ENCODE measurements at places on chromosomes 4 and X.

- no peak for DNase-seq
Measured at GRCh38 chr4:80070880-80071603, 2.0 kb downstream of the ANTXR2 start.

GRCh38 chr4:121189326-121190215 is 25.4 kb upstream of the TNIP3 start:
- peak; percentile 11 for DNase-seq

GRCh38 chr4:38343608-38344007 is 320.4 kb upstream of the KLF3 start:
- no peak for DNase-seq

- no peak for DNase-seq
Measured at GRCh38 chr4:145285928-145286327, 105.5 kb upstream of the OTUD4 start.

DNA sequence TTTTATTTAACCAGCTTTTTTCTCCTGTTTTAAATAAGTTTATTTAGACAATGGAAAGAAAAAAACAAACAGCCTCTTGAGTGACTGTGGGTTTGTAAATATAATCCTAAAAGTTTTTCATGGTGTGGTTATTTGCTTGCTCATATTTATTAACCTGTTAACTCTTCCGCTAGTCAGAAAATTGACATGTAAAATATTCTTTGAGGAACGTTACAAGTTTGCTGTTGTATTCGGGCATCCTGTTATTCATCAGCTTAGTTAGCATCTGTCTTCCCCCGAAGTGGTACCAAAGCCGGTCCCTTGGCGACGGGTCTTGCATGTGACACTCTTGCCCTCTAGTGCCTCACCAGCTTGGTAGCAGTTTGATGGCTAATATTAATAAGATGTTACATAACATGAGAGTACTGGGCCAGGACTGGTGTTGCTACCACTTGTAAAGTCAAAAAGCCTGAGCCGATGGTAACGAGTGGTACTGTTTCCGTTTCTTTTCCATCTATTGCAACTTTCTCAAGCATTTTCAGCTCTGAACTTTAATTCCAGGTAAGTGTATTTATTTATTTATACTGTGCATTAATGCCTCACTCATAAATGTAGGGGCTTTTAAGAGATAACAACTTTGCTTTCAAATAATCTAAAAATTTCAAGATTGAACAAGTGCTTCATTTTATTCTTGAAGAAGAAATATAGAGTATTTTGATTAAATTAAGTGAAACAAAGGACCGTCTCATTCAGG is at the start of gene NDST3:
NDST3 (plus strand) TSS at position 434 of the 733 bp plus-strand sequence. CDS start 19,425 bp downstream, outside the sequence.
- no peak for DNase-seq

DNA sequence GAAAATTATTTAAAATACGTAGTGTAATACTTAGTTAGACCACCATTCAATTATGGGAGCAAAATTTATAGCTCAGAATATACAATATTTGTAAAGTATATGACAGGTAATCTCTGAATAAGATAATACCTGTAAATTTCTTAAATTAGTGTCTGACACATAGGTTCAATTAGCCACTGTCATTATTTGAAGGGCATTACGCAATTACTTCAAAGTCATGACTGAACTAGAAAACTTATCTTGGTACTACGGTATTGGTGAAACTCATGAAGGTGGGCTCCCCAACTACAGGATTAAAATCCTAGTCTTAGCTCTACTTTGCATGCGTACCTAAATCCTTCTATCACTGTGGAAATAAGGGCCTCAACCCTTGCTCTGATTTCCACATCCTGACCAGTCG is 860.7 kb downstream of the PCDH19 start:
- DNase-seq, result no peak

DNA sequence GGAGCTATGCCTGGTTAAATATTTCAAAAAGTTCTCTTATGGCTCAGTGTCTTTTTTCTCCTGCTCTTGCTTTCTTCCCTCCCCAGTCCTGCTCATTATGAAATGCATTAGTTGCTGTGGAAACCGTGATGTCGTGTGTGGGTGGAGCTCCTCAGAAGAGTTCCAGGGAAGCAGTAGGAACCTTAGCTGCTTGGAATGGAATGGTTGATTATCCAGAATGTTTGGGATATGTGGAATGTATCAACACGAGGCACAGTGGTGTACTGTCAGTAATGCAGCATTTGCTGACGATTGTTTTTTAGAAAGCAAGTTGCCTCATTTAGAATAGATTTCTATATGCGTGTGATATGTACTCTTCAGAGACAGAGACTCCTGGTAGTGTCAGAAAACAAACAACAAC is 333.2 kb downstream of the ARHGAP10 start:
- DNase-seq, result no peak

- DNase-seq, result no peak
Measured at GRCh38 chr4:89113415-89113814, 2.1 kb downstream of the TIGD2 start.

DNA sequence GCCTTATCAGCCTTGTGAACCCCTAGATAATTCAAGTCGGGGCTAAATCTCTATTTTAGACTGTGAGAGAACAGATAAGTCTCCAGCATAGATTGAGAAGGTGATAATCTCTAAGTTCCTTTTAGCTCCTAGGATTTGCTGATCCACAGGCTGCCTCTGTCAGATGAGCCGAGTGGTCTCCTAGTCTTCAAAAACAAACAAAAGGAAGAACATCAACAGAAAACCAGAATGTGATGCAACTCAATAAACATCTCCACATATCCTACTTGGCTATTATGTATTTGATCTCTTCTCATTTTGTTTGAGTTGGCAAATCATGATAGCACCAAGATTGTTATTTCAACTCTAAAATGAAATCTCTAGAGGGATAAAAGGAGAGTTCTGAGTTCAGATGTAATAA is 88.4 kb upstream of the SLC7A11 start:
- no peak for DNase-seq

DNA sequence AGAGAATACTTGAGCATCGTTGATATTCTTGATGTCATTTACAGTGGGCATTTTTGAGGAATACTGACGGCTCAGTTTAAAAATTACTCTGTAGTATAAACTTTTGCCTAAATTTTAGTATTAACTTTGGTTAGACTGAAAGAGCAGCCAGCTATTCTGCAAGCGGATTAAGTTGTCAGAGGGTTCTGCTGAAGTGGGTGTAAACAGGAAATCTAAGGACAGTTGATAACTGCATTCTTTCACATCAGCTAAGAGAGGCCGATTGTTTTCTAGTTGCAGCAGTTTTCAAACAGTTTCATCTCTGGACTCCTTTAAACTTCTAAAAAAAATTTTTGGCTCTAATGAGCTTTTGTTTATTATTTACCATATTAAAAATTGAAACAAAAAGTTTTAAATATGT is 149.6 kb downstream of the RAPGEF2 start:
- DNase-seq, result no peak

DNA sequence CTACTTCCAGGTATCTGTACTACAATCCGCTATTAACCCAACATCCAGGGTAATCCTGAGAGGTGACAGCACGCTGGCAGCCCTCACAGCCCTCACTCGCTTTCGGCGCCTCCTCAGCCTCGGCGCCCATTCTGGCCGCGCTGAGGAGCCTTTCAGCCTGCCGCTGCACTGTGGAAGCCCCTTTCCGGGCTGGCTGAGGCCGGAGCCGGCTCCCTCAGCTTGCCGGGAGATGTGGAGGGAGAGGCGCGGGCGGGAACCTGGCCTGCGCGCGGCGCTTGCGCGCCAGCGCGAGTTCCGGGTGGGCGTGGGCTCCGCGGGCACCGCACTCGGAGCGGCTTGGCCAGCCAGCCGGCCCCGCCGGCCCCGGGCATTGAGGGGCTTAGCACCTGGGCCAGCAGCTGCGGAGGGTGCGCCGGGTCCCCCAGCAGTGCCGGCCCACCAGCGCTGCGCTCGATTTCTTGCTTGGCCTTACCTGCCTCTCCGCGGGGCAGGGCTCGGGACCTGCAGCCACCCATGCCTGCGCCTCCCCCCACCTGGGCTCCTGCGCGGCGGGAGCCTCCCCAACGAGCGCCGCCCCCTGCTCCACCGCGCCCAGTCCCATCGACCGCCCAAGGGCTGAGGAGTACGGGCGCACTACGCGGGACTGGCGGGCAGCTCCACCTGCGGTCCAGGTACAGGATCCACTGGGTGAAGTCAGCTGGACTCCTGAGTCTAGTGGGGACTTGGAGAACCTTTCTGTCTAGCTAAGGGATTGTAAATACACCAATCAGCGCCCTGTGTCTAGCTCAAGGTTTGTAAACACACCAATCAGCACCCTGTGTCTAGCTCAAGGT is 87.3 kb downstream of the PRSS12 start:
- DNase-seq, result no peak

DNA sequence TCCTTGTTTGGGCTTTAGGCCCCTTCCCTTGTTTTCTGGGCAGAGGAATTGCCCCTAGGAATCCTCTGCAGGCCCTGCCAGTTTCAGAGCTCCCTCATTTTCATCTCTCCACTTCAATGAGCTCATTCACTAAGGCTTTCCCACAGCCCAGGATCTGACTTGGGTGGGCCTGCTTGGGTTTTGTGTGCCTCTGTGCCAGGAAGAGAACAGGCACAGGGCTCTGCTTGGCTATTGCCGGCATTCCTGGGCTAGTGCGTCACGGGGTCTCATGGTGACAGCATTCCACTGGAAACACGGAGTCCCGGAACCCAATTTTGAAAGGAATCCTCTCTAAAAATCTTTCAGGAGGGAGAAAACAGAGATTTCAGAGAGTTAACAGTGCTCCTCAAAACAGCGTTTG is 150.5 kb downstream of the VCX3A start:
- DNase-seq, result no peak

GRCh38 chr4:154024097-154024694 is 235.3 kb upstream of the SFRP2 start:
- no peak for DNase-seq

DNA sequence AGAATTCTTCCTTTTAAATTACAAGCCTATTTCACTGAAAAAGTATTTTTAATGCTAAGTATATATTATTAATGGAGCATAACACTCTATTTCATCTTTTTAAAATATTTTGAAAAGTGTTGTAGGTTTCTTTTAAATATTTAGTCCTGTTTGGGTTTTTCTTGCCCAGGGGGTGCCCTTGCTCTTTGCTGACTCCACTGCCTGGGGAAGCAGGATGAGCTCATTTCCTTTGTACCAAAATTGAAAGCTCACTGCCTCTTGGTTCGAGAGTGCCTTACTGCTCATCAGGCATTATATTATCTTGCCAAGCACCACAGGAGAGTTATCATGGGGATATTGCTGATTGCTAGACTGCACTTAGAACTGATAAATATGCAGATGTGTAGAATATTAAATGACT is 819.2 kb downstream of the PCDH18 start:
- no peak for DNase-seq

GRCh38 chr4:26412381-26413372 is 77.6 kb downstream of the CCKAR start:
- no peak for DNase-seq

DNA sequence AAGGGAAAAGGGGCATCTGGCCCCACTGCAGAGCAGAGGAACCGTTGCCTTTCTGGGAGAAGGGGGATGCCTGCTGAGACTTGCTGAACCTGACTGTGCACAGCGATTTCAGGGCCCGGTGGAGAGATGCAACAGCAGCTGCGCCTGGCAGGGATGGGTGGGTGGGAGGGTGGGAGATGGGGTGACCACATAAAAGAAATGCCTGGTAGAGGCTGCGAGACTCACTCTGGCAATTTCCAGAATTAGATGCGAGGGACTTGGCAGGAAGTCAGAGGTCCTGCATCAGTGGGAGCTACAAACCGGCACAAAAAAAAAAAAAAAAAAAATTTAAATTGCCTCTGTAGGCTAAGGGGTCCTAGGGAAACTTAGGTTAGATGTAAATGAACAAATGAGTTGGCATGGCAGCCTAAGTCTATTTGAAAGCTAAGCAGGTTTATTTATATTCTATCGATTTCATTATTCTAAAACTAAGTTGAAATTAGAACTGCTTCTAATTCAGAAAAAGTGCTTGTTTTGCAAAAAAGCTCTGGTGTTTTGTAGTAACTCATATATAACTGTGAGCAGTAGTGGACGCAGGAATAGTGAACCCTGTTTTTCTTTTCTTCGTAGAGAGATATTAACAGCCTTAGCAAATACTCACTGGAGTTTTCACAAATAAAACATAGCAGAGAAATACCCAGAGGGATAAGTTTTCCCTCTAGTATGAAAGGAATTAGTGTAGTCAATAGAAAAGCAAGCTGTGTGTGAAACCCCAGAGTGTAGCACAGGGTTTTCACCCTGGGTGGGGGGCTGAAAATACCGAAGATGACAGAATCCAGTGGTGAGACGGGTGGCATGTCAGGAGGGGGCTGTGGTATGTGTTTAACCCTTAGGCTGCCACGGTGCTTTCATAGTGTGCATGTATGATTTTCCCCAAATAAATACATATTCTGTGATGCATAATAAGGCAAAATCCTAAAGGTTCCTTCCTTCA is 130.1 kb downstream of the EGF start:
- no peak for DNase-seq

- DNase-seq, result no peak
Measured at GRCh38 chrX:71367396-71367795, 1.2 kb downstream of the TAF1 start.

- no peak for DNase-seq
Measured at GRCh38 chrX:63920875-63921274, 135.9 kb upstream of the ARHGEF9 start.

DNA sequence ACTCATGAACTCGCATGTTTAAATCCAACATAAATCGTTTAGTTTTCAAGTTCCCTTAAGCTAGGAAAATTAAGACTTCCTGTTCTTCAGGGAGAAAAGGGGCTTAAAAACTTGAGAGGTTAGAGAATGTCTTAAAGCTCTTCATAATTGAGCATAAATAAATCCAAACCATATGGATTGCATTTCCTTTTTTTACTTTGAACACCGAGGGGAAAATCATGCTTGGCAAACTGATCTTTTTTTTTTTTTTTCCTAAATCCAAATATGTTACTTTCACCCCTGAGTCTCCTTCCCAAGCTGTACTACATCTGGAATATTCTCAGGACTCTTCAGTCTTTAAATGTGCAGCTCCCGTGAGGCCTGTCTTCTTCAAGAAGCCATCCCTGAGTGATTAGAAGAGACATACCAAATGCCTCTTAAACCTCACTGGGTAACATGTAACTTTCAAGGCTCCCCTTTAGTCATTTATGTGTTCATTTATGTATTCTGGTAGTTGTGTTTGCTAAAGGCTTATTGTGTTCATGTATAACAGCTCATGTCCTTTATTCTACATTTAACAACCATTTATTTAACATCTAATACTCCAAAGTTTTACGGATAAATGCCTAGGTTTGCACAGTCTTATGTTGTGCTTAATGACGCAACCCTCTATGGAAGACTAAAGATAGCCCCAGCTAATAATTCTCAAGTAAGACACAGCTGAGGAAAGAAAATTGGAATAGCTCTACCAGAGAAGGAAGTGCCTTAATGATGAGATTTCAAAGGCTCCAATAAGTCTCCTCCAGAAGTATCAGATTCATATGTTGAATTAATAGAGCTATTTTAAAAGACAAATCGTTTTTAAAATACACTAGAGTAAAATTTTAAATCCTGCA is 107.0 kb downstream of the AGTR2 start:
- DNase-seq, result no peak
